GM04504 (cell line): ENCODE measurements at places on chromosomes 7 and 10.

DNA sequence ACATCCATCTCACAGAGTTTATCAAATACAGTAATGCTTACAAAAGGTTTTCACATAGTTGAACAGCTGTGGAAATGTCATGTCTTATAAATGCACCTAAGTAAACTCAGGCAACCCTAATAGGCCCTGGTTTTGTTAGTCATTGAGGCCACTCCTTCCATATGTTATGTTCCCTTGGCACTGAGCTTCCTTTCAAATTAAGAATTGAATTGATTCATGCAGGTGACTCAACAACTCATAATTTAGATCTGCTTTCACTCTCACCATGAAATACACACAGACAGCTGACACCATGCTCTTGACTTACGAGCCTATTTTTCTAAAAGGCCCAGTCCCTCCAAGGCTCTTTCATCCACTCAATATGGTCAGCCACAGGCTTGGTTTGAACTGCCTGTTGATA lies 476.9 kb downstream of the KCNMA1 start:
- DNase-seq = peak; percentile 72

- DNase-seq = no peak
Observed at GRCh38 chr10:118963933-118964332, 65.6 kb upstream of the NANOS1 start.

- DNase-seq = peak; percentile 75
Observed at GRCh38 chr10:43867667-43868565, 219.2 kb upstream of the ZNF32 start.

DNA sequence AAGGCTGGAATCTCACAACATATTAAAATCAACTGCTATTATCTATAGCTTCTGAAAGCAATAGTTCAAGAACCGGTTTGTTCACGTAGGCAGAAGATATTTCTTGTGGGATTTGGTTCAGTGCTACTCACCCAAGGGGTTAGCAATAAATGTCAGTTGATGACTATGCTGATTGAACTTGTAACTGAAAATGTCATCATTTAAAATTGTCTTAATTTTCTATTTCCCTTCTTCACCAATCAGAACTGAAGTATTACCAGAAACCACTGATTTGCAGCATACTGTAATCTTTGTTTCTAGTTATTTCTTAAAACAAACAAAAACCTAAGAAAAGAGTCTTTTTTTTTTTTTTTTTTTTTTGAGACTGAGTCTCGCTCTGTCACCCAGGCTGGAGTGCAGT lies 46.1 kb downstream of the CPEB3 start:
- no peak for DNase-seq

- DNase-seq = no peak
Observed at GRCh38 chr7:65910237-65910636, 37.4 kb downstream of the VKORC1L1 start.

GRCh38 chr10:113454341-113455061 lies 98.4 kb upstream of the HABP2 start:
- DNase-seq = no peak

- no peak for DNase-seq
Observed at GRCh38 chr10:20744821-20745220, 152.3 kb downstream of the NEBL start.

GRCh38 chr10:15720635-15721287 lies 1.0 kb upstream of the ITGA8 start:
- DNase-seq = no peak

- no peak for DNase-seq
Observed at GRCh38 chr7:125126376-125126775, 196.8 kb upstream of the POT1 start.

GRCh38 chr10:124446830-124447750 lies 2.7 kb downstream of the NKX1-2 start:
- DNase-seq = no peak

- no peak for DNase-seq
Observed at GRCh38 chr7:121039510-121039822, 51.0 kb downstream of the CPED1 start.

DNA sequence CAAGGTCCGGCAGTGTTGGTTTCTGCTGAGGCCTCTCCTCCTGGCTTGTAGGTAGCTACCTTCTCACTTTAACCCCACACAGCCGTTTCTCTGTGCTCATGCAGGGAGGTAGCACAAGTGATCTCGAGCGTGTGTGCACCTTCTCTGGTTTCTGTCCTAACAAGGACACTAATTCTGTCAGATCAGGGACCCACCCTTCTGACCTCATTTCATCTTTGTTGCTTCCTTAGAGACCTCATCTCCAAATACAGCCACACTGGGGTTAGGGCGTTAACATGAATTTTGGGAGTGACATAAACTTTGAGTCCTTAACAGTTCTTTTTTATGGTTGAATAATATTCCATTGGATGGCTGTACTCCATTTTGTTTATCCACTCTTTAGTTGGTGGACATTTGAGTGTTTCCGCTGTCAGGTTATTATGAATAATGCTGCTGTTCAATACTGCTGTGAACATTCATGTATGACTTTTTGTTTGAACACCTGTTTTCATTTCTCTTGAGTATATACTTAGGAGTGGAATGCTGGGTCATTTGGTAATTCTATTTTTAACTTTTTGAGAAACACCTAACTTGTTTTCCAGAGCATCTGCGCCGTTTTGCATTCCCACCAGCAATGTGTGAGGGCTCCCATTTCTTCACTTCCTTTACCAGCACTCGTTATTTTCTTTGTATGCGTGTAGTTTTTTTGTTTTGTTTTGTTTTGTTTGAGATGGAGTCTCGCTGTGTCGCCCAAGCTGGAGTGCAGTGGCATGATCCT lies 57.5 kb downstream of the LCOR start:
- no peak for DNase-seq

- no peak for DNase-seq
Observed at GRCh38 chr7:156464339-156464738, 176.2 kb upstream of the RNF32 start.

DNA sequence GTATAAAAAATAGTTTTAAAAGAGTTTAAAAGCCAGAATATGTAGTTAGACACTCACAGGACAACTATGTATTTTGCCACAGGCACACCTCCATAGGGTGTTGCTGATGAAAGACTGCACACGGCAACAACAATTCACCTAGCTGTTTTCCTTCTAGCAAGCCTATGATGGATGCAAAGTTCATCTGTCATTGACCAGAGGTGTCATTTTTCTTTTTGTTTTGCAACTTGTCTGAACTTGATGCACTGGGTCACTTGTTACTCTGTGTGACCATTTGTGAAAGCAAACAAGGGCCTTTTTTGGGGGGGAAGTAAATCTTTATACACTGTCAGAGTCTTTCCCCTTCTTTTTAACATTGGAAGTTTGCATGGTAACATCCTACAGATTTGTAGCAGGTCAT lies 258.0 kb upstream of the SEMA3A start:
- DNase-seq = no peak

- no peak for DNase-seq
Observed at GRCh38 chr7:16740623-16740953, 13.0 kb upstream of the TSPAN13 start.

GRCh38 chr10:102475451-102476040 lies 24.2 kb upstream of the C10orf95 start:
- no peak for DNase-seq

- no peak for DNase-seq
Observed at GRCh38 chr10:8017277-8017676, 37.2 kb upstream of the GATA3 start.

GRCh38 chr7:40356871-40357709 lies 222.3 kb downstream of the SUGCT start:
- DNase-seq = no peak

- DNase-seq = no peak
Observed at GRCh38 chr10:3692387-3692999, 92.5 kb downstream of the KLF6 start.

GRCh38 chr7:139043823-139044812 lies 8.3 kb upstream of the ZC3HAV1L start:
- no peak for DNase-seq

DNA sequence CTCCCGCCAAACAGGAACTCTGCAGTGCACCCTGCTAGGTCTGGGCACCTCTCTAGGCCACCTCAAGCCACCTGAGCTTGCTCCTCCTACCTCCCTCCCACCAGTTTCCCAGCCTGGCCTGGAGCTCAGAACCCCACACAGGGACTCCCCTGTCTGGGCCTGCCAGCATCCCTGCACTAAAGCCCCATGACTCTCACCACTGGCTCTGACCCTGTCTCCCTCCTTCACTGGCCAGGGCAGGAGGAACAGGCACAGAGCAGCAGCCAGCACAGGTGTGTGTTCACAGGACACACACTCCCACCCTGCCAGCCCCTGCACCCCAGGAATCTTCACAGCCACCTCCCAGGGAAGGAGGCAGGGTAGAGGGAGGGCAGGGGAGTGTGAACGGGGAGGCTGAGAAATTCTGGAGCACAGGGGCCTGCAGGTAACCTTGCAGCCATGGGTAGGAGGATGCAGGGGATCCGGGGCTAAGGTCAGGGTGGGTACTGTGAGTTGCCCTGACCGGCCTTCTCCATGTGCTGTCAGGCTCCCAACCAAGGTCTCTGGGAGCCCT lies 13.9 kb upstream of the ANTXRL start:
- DNase-seq = no peak

GRCh38 chr7:1080252-1080920 lies 7.5 kb upstream of the GPER1 start:
- no peak for DNase-seq

- DNase-seq = no peak
Observed at GRCh38 chr10:64977915-64978314, 1456.7 kb downstream of the REEP3 start.

GRCh38 chr7:77351539-77352004 lies 64.6 kb downstream of the GSAP start:
- DNase-seq = no peak

DNA sequence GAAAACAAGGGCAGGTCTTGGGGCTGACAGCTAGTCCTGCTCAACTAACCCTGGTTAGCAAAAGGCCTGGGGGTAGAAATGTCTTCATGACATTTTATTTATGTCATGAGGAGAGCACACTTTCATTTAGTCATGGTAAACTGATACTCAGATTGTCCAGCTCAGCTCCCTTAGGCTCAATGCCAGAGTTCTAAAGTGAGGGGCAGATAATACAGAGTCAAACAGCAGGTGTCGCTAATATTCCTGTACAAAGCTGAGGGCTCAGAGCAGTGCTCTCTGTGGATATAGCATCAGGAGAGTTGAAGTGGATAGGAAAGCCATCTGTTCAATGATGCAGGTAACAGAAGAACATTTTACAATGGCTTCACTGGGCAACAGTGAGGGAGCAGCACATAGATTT lies 26.8 kb upstream of the CALCR start:
- no peak for DNase-seq
